ENCODE measurements at places on chromosomes 7 and 10. TPM values are rescaled to one million over a fixed set of nuclear protein-coding genes. Genes with fewer than 3 reads are reported as not detected.

The FXYD4 gene
- not detected for total RNA-seq

The CYP2E1 gene
- total RNA-seq, result 3,844 TPM

The BZW2 gene
- total RNA-seq, result 8.4 TPM

The PCLO gene
- 0.33 TPM for total RNA-seq

The MMP21 gene
- total RNA-seq, result 0.20 TPM

The TMEM120A gene
- 79.6 TPM for total RNA-seq

The CDHR1 gene
- total RNA-seq, result 0.13 TPM

The ZNF467 gene
- 18.9 TPM for total RNA-seq
